HEK293T (cell line): ENCODE measurements at places on chromosomes 5 and 9.

GRCh38 chr5:158056130-158056825 is 197.3 kb upstream of the CLINT1 start:
- no peak for DNase-seq

- no peak for DNase-seq
Measured at GRCh38 chr5:181092428-181092827, 38.5 kb downstream of the OR2V1 start.

DNA sequence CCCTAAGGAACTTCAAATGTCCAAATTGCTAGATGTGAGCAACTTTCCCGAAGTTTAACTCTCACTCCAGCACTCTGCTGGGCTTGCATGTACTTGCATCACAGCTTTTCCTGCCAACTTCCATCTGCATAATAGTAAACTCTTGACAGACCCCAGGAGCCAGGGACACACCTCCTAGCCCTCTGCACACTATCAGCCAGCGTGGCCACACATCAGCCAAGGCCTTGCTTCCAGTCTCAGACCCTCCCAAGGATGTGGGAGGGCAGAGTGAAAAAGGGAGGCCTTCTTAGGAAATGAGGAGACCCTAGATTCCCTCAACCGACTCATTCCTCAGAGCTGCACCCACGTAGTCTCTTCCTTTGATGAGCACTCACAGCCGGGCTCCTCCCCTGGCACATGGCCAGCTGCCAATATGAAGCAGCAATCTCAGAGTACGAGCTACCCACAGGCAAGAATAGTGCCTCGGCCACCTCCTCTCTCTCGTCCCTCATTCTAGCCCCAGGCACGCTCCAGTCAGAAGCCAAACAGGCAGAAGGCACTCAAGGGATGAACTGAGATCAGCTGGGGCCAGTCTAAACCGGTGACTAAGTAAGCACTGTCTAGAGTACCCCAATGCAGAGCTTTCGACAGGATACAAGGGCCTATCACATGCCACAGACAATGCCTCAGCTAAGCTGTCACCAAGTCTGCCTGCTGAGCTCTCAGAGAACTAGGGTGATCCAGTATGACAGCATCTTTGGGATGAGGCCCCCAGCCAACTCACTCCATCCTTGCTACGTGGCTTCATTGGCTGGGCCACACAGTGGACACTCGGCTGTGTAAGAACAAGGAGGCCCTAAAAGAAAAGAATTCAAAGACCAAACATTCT is 2.3 kb downstream of the P4HA2 start:
- no peak for DNase-seq

GRCh38 chr9:18353473-18353872 is 120.5 kb upstream of the ADAMTSL1 start:
- DNase-seq, result no peak

DNA sequence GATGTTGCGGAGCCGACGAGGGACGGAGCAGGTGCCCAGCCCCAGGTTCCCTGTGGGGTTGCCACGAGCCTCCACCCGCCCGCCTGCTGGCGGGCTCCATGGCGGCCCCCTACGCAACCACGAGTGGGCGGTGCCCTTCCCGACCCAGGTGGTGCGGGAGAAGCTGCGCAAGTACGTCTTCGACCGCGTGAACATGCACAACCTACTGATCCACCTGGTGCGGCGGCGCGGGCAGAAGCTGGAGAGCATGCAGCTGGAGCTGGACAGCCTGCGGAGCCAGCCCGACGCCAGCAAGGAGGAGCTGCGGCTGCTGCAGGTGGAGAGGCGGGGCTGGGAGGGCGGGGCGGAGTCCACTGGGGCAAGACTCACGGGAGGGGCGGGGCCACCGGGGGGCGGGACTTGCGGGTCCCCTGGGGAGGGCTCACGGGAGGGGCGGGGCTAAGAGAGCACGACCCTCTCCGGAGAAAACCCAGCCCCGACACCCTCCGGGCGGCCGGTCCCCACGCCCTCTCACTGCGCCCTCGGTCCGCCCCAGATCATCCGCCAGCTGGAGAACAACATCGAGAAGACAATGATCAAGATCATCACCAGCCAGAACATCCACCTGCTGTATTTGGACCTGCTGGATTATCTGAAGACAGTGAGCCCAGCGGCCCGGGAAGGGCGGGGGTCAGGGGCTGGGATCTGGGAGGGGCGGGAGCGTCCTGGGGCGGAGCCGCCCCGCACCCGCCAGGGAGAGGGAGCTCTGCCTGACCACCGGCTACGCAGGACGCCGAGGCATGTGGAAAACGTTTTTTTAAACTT is 3.9 kb downstream of the CCDC183 start:
- DNase-seq, result peak; percentile 88
